ENCODE measurements at places on chromosomes 4 and X.

DNA sequence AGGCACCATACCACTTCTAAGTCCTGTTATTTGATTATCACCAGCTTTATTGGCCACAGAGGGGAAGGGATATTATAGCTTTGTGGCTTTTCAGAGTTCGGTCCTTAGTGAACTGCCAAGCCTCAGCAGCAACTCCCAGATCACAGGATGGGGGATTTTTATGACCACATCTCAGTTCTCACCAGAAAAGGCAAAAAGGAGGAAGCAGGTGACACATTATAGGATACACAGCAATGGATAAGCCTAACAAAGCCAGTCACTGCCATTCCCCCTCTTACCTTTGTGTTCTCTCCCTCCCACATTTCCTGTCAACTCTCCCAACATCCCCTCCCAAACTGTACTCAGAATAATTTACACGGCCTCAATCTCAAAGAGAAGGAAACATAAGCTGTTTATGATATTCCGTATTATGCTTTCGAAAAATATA, 142.8 kb downstream of the MGST2 start:
- no peak for DNase-seq

GRCh38 chrX:8235026-8235425, 64.0 kb upstream of the VCX2 start:
- DNase-seq = no peak

GRCh38 chr4:80012291-80012690, 60.7 kb downstream of the ANTXR2 start:
- no peak for DNase-seq

DNA sequence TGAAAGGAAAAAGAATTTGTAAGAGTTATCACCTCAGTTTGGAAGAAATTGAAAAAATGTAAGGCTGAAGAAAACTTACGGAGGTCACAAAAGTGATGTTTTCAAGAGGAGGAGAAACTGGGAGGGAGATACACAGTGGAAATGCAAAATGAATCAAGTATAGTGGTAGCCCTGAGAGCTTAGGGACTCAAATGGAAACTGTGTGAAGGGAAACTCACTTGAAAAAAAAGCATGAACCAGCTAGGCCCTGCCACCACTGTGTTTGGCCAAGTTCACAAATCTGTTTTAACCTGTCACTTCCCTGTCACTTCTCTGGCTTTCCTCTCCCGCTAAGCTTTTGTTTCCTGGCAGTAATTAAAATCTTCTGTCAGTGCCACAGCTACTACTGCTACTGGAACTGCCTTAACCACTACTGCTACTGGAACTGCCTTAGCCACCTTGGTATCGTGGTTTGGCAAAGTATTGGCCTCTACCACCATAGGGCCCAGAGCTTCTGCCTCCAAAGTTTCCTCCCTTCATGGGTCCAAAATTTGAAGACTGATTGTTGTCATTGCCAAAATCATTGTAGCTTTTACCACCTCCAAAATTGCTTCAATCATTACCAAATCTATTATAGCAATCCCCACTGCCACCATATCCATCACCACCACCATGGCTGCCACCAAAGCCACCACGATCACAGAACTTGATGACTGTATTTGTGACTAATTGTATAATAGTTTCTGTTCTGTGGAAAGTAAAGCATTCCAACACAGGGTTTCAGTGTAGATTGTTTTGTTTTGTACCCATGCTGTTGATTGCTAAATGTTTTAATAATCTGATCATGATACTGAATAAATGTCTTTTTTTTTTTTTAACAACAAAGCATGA, 41.5 kb downstream of the SMARCA5 start:
- no peak for DNase-seq

- DNase-seq = no peak
Measured at GRCh38 chr4:87971866-87972265, 3.6 kb upstream of the SPP1 start.

DNA sequence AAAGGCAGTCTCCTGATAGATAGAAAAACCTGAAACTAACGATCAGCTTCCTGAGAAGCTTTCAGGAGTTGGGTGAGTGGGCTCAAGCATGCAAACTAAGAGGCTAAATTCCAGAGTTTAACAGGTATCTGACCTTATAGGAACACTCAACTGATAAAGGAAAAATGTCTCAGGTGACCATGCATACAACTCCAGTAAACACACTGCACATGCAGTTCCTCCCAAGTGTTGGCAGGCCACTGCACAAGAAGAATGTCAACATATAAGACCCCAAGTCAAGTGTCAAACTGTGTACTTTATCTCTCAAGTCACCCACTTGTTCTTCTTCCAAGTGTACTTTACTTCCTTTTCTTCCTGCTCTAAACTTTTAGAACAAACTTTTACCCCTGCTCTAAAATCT, 981.2 kb downstream of the FAM133A start:
- no peak for DNase-seq

GRCh38 chrX:34555481-34555880, 101.6 kb downstream of the TMEM47 start:
- no peak for DNase-seq

- DNase-seq = no peak
Measured at GRCh38 chr4:66055999-66056398, 385.7 kb upstream of the EPHA5 start.

DNA sequence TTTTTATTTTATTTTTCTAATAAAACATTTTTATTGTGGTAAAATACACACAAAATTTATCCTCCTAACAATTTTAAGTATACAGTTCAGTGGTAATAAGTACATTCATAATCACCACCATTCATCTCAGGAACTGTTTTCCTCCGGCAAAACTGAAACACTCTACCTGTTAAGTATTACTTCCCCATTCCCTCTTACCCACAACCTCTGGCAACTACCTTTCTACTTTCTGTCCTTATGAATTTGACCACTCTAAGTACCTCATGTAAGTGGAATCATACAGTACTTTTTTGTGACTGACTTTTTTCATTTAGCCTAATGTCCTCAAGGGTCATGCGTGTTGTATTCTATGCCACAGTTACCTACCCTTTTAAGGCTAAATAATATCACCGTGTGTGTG, 21.1 kb upstream of the HSFX4 start:
- DNase-seq = no peak

- no peak for DNase-seq
Measured at GRCh38 chrX:49137492-49137891, 14.0 kb upstream of the GPKOW start.

DNA sequence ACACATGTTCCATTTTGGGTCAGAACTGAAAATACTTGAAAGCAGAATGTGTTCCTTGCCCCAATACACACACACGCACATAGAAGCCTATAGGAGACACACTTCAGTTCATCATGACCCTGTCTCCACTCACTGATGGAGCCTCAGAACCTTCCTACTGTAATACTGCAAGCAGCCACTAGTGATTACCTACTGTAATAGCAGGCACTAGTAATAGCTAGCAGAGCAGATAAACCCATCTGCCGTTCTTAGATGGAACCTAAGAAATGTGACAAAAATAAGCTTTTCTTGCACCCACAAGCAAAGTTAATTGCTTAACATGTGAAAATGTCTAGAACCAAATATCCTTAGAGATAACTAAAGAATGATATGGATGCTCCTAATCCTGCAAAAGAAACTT, 13.6 kb downstream of the AMTN start:
- DNase-seq = peak; percentile 3

- DNase-seq = no peak
Measured at GRCh38 chr4:145938618-145939440, at the start of gene ZNF827. ZNF827 (minus strand) TSS chr4:145938823; CDS start chr4:145938407, 416 bp downstream.

- DNase-seq = no peak
Measured at GRCh38 chrX:68658530-68658929, 11.1 kb downstream of the STARD8 start.

DNA sequence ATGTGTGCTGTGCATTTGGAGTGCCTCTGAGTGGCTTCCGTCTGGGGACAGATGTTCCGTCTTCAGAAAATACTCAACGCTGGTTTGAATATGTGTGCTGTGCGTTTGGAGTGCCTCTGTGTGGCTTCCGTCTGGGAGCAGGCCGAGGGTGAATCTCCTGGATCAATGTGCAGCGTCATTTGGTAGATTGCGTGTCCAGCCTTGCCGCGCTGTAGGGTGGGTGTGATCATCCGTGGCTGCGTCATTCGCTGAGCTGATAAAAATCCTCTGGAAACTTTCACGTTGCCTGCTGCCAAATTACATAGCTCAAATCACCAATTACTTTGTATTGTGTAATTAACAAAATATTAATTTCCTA, 12.1 kb downstream of the UVSSA start:
- DNase-seq = no peak

DNA sequence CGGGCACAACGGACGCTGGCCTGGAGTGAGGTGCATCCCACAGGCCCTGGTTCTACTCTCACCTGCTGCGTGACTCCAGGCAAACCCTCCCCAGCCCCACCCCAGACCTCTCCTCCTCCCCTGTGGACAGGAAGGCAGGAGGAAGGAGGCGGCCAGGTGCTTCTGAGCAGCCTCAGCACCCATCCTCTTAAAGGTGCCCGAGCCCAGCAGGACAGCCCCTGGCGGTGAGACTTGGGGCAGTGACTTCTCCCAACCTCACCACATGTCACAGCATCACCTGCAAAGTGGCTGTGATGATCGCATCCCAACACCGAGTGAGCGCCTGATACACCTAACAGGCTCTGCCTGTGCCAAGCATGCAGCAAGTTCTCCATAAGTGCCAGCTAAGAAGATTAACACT, 17.1 kb upstream of the MAN2B2 start:
- DNase-seq = no peak
